Panc1 (cell line): ENCODE measurements at places on chromosomes 2 and 18. TPM values are rescaled to one million over a fixed set of nuclear protein-coding genes. Genes with fewer than 3 reads are reported as not detected.

GRCh38 chr2:146989741-146990140 lies 855.1 kb upstream of the ACVR2A start:
- H3K27me3 ChIP-seq = no peaks in the 10 kb centered on the region
- H3K4me1 ChIP-seq = no peaks in the 10 kb centered on the region
- no peak overlapping the region for H3K4me3 ChIP-seq
- H3K36me3 ChIP-seq = no peaks in the 10 kb centered on the region

GRCh38 chr2:195818526-195818925 lies 161.5 kb downstream of the SLC39A10 start:
- H3K4me3 ChIP-seq = no peak overlapping the region
- no peak for DNase-seq
- no peak overlapping the region for H3K27ac ChIP-seq
- H3K36me3 ChIP-seq = no peaks in the 10 kb centered on the region
- H3K27me3 ChIP-seq = no peaks in the 10 kb centered on the region

- DNase-seq = no peak
- H3K4me3 ChIP-seq = peak overlapping the region; percentile 67
- H3K27me3 ChIP-seq = no peaks in the 10 kb centered on the region
- H3K4me1 ChIP-seq = peaks cover 31% of the 10 kb centered on the region
- peaks cover 12% of the 10 kb centered on the region for H3K36me3 ChIP-seq
Observed at GRCh38 chr2:61178603-61179545, 16.9 kb downstream of the C2orf74 start.

SNED1 gene
- total RNA-seq = 11.0 TPM

GRCh38 chr18:62881509-62882016 lies 166.2 kb downstream of the PHLPP1 start:
- no peak overlapping the region for H3K4me3 ChIP-seq
- H3K27ac ChIP-seq = no peak overlapping the region
- peaks cover 3% of the 10 kb centered on the region; the same call in 1 of the 2 replicates for H3K4me1 ChIP-seq
- no peaks in the 10 kb centered on the region for H3K27me3 ChIP-seq
- no peak for DNase-seq
- H3K36me3 ChIP-seq = no peaks in the 10 kb centered on the region

DUSP11 gene
- total RNA-seq = 16.9 TPM

GRCh38 chr2:95314964-95315611 lies 17.9 kb downstream of the KCNIP3 start:
- no peak overlapping the region for H3K27ac ChIP-seq
- H3K4me3 ChIP-seq = no peak overlapping the region
- H3K36me3 ChIP-seq = no peaks in the 10 kb centered on the region
- 0 out of 2 replicates have a peak, but pooled peaks cover 3% of the 10 kb centered on the region for H3K4me1 ChIP-seq

DNA sequence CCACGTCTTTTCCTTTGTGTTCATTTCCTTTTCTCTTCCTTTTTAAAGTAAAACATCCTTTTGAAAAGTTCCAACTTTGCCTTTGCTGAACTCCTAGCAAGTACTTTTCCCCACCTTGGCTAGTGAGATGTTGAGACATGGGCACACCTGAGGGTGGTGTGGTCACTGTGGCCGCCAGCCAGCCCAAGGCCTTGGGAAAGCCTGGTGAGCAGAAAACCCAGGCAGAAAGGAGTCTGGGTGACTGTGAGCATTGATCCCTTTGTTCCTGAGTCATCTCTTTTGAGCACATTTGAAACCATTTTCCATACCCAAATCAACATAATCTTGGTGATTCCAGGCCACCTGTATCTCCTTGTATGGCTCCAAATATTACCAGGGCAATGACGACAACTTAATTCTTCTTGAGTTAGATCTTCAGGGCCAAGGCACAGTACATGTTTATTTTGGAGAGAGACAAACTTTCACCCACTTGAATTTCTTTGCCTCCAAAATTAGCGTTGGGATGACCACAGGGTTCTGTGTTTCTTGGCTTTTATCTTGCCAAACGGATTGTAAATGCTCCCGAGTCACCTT lies 14.5 kb downstream of the EPAS1 start:
- H3K27ac ChIP-seq = peak overlapping the region; percentile 77
- H3K4me1 ChIP-seq = peaks cover 91% of the 10 kb centered on the region
- H3K36me3 ChIP-seq = no peaks in the 10 kb centered on the region
- no peak overlapping the region for H3K4me3 ChIP-seq
- no peaks in the 10 kb centered on the region for H3K27me3 ChIP-seq

PPP1R1C gene
- total RNA-seq = 2.6 TPM

DNA sequence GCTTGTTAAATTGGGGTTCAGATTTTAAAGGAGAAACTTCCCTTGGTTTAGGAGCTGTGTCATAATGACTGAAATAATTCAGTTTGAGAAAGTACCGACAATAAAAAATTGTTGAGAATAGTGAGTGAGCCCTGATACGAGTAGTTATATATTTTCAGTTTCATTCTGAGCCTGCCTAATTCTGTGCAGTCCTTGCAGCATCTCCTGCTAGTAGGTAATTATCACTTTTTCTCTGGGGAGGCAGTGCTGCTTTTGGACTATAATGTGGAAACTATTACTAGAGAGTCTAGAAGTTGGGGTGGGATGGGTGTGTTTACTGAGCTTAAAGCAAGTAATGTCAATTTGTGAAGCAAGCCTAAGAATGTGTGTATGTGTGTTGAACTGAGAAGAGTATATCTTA lies 21.7 kb downstream of the ZNF638 start:
- H3K4me1 ChIP-seq = no peaks in the 10 kb centered on the region
- H3K36me3 ChIP-seq = peaks cover 51% of the 10 kb centered on the region
- DNase-seq = no peak
- H3K4me3 ChIP-seq = no peak overlapping the region

GRCh38 chr2:58540681-58541080 lies 299.6 kb upstream of the FANCL start:
- no peaks in the 10 kb centered on the region for H3K36me3 ChIP-seq
- no peaks in the 10 kb centered on the region for H3K4me1 ChIP-seq
- H3K4me3 ChIP-seq = no peak overlapping the region
- DNase-seq = no peak
- H3K27me3 ChIP-seq = peaks cover 3% of the 10 kb centered on the region; the same call in 1 of the 2 replicates
- no peak overlapping the region for H3K27ac ChIP-seq

GRCh38 chr2:203404996-203405395 lies 76.8 kb downstream of the ABI2 start:
- H3K27ac ChIP-seq = no peak overlapping the region
- H3K27me3 ChIP-seq = no peaks in the 10 kb centered on the region

CYTIP gene
- total RNA-seq = 0.57 TPM

GRCh38 chr2:217932803-217933616 lies 69.8 kb downstream of the TNS1 start:
- no peak overlapping the region for H3K4me3 ChIP-seq
- H3K4me1 ChIP-seq = no peaks in the 10 kb centered on the region
- H3K27ac ChIP-seq = no peak overlapping the region
- H3K36me3 ChIP-seq = no peaks in the 10 kb centered on the region
- 0 out of 2 replicates have a peak, but pooled peaks cover 4% of the 10 kb centered on the region for H3K27me3 ChIP-seq

DNA sequence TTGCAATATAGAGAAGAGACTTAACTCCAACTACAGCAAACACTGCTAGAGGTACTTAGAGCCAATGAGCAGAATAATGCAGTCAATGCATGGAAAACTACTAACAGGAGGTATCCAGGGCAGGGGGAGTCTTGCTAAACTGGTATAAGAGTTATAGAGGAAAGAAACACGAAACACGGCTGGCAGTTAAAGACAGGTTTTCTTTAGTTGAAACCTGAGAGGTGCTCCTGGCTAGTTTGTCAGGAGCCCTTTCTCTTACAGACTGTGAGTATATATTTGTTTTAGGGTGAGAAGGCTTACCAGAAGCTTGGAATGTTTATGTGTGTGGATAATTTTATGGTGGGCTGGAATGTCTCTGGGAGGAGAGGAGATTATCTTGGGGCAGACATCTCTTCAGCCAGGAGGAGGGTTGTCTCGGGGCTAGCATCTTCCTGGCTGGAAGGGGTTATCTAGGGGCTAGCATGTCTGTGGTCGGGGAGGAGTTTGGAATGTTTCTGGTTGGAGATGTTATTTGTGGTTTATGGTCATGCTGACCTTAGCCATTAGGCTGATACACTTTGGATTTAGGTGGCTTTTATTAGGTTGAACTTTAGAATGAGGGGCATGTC lies 1048.8 kb downstream of the DPP10 start:
- no peak overlapping the region for H3K4me3 ChIP-seq
- H3K36me3 ChIP-seq = no peaks in the 10 kb centered on the region
- no peak for DNase-seq
- no peaks in the 10 kb centered on the region for H3K4me1 ChIP-seq
- H3K27ac ChIP-seq = no peak overlapping the region
- H3K27me3 ChIP-seq = no peaks in the 10 kb centered on the region

LOXHD1 gene
- not detected for total RNA-seq

MPV17 gene
- 89.5 TPM for total RNA-seq

GPAT2 gene
- not detected for total RNA-seq

DNA sequence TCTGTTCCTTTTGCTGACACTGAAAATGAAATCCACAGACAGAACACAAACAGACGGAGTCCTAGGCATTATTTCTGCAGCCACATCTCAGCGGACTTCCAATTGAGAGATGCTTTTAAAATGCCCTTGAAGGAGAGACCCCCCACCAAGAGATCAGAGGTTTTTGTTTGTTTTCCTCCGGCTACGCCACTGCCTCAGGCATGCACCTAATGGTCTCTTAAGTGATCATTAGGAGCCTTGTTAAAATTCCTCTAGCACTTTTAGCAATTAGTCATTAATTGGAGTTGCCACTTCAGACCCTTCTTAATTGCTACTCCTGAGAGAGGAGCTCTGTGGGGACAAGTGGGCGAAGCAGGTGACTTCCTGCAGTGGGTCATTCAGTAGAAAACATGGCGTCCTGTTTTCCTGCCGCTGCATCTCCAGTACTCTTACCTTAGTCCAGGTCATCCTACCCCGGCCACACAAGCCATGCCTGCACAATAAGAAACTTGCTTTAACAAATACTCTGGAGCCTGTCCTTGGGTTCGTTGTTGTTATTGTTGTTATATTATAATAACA lies 257.7 kb upstream of the CHAC2 start:
- H3K27me3 ChIP-seq = no peaks in the 10 kb centered on the region
- DNase-seq = no peak
- no peak overlapping the region for H3K4me3 ChIP-seq
- H3K27ac ChIP-seq = no peak overlapping the region
- no peaks in the 10 kb centered on the region for H3K36me3 ChIP-seq

CIAO1 gene
- total RNA-seq = 85.5 TPM

GRCh38 chr2:8860239-8860638 lies 22.8 kb upstream of the KIDINS220 start:
- H3K27ac ChIP-seq = no peak overlapping the region
- DNase-seq = no peak
- no peaks in the 10 kb centered on the region for H3K4me1 ChIP-seq
- no peaks in the 10 kb centered on the region; the same call in 1 of the 2 replicates for H3K36me3 ChIP-seq
- no peaks in the 10 kb centered on the region for H3K27me3 ChIP-seq

- no peak overlapping the region for H3K27ac ChIP-seq
- no peaks in the 10 kb centered on the region for H3K36me3 ChIP-seq
- no peaks in the 10 kb centered on the region; the same call in 1 of the 2 replicates for H3K4me1 ChIP-seq
- no peak for DNase-seq
- no peaks in the 10 kb centered on the region for H3K27me3 ChIP-seq
Observed at GRCh38 chr2:48135797-48136196, 229.5 kb upstream of the FBXO11 start.

GPR148 gene
- not detected for total RNA-seq

DNA sequence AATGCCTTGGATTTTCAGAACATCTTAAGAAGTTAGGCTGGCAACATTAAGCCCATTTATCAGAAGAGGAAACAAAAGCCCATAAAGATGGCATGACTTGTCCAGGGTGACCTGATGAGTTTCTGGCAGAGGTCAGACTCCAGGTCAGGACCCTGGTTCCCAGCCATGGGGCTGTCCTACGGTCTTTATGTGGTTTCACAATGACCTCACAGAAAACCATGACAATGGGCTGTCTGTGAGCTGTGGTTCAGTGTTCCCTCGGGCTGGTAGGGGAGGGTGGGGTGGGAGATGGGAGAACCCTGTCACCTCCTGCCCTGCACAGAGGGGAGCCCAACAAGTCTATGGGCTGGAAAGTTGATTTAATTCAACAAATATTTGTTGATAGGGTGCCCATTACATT lies 101.8 kb downstream of the LOXHD1 start:
- no peak overlapping the region for H3K27ac ChIP-seq
- no peak overlapping the region for H3K4me3 ChIP-seq
- H3K4me1 ChIP-seq = no peaks in the 10 kb centered on the region
- no peaks in the 10 kb centered on the region for H3K36me3 ChIP-seq
- DNase-seq = no peak
- H3K27me3 ChIP-seq = no peaks in the 10 kb centered on the region

DNA sequence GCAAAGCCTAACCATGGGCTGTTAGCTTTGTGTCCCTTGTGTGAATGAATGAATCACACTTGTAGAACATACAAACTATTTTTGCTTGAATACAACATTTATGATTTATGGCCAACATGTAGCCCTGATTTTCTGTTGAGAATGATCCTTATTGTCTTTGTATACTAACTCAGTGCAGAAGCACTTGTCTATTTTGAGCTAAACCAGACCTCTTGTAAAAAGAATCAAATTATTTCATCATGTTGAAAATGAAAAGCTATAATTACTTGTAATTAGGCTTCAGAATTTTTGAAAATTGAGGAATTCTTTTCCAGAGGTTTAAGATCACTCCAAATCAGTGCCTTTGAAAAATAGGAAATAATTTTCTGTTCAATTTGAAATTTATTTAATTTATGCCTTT lies 85.9 kb downstream of the ZNF407 start:
- no peak overlapping the region for H3K27ac ChIP-seq
- DNase-seq = no peak
- H3K27me3 ChIP-seq = no peaks in the 10 kb centered on the region
- no peak overlapping the region for H3K4me3 ChIP-seq

GRCh38 chr2:144382849-144383248 lies 137.1 kb downstream of the ZEB2 start:
- H3K27ac ChIP-seq = no peak overlapping the region
- H3K4me1 ChIP-seq = no peaks in the 10 kb centered on the region
- no peak overlapping the region for H3K4me3 ChIP-seq
- no peak for DNase-seq

DNA sequence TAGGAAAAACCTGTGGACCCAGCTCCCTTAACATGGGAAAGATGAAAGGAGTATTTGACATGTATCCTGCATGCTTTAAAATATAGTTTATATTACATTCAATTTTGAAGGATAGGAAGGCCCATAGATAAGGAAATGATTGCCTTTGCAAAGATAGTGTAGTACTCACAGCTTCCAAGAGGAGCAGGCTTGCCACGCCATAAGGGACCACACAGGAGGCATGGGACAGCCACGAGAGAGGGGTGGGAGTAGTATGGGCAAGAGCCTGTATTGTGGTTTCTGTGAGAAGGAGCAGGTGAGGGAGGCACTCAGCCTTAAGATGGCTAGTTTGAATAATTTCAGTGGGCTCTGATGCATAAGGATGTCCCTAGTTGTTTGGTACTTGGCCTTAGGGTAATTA lies 740.3 kb downstream of the SATB2 start:
- no peak overlapping the region for H3K4me3 ChIP-seq
- no peaks in the 10 kb centered on the region; the same call in 1 of the 2 replicates for H3K36me3 ChIP-seq
- no peak for DNase-seq
